A549 treated with Mapracorat at 1 μM for 4 hours (cell line): ENCODE measurements at places on chromosomes 1 and 21. TPM values are rescaled to one million over a fixed set of nuclear protein-coding genes. Genes with fewer than 3 reads are reported as not detected.

Gene KCNQ4
- 0.20 to 0.34 TPM (median 0.26 TPM) in 5 replicates for total RNA-seq

Gene CCDC27
- total RNA-seq, result not detected in 5 replicates

Gene ACTN2
- 0.14 TPM in 1 of 5 replicates, not detected in the others for total RNA-seq

Gene TMCC2
- 1.4 to 1.8 TPM (median 1.6 TPM) in 5 replicates for total RNA-seq
